ENCODE measurements at places on chromosomes 7 and 10.

DNA sequence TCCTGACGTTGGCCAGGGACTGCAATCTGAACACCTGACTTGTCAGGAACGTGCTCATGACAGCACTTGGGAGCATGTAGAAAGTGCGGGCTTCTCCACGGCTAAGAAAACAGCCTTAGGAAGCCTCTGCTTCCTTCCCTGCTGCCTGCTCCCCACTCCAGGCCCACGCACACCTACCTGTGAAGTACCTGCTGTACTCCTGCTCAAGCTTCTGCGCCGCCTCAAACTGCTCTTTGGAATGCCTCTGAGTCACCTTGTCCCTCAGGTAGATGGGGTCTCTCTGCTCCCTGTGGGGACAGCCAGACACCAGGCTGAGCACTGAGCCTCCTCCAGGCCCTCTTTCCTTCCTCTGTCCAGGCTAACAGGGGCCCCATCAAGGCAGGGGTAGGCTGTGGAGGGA, 132.7 kb downstream of the DLG5 start:
- no peak for DNase-seq

- no peak for DNase-seq
Observed at GRCh38 chr10:114359041-114359952, 45.0 kb downstream of the AFAP1L2 start.

- peak; percentile 74 for DNase-seq
Observed at GRCh38 chr7:82319674-82320118, 123.9 kb downstream of the CACNA2D1 start.

DNA sequence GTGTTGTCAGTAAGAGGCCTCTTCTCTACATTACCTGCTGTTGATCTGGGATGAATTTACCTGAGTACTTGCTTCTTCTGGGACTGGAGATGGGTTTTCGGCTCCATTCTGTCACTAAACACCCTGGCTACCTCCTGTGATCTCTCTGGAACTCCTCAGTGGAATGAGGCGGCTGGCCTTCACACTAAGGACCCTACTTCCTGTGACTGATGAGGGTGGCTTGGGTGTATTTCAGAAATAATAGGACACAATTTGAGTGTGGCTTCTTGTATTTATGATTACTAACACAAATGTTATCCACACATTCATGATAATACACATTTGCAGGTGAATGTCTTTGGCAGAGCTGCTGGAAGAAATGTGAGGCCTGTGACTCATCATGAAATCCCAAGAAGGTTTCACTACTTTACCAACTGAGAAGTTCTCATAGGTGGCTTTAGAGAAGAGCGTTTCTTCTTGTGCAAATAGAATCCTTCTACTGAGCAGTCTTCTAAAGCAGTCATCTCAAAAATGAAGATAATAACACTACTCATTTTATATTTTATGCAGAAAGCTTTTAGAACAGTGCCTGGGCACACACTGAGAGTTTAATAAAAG, 21.3 kb upstream of the EVX1 start:
- no peak for DNase-seq

- DNase-seq = peak; percentile 64
Observed at GRCh38 chr7:537911-538634, 18.4 kb upstream of the PDGFA start.

DNA sequence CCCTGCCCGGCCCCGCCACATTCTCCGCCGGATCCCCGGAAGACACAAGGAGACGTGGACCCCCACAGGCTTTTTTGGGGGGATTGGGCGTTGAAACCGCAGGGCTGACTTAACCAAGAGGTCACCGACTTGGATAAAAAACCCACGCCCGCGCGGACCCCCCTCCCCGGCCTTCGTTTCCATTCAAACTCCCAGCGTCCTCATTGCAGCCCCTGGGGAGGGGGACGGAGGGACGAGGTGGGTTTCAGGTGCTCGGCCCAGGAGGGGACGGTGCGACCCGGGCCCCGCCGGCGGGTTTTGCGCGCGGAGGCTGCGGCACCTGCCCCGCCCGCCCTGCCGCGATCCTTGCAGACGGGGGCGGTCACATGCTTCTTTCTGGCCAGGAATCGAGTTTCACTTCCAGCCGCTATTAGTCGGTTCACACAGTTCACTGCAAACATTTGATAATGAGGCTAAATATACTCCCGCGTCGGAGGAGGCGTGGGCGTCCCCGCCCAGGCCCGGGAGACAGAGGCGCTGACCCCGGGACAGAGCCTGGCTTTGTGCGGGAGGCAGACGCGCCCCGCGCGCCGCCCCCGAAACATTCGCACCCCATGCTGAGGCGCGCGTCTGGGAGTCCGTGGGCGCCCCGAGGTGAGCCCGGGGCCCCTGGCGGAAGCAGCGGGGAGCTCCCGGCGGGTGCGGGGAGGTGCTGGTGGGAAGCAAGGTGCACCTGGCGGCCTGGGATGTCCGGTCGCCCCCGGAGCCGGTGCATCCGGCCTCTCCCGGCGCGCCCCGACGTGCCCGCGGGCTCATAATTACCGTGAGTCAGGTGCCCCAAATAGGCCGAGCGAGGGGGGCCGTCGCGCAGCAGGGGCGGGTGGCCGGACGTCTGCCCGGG, 2.7 kb upstream of the PDGFA start:
- no peak for DNase-seq

DNA sequence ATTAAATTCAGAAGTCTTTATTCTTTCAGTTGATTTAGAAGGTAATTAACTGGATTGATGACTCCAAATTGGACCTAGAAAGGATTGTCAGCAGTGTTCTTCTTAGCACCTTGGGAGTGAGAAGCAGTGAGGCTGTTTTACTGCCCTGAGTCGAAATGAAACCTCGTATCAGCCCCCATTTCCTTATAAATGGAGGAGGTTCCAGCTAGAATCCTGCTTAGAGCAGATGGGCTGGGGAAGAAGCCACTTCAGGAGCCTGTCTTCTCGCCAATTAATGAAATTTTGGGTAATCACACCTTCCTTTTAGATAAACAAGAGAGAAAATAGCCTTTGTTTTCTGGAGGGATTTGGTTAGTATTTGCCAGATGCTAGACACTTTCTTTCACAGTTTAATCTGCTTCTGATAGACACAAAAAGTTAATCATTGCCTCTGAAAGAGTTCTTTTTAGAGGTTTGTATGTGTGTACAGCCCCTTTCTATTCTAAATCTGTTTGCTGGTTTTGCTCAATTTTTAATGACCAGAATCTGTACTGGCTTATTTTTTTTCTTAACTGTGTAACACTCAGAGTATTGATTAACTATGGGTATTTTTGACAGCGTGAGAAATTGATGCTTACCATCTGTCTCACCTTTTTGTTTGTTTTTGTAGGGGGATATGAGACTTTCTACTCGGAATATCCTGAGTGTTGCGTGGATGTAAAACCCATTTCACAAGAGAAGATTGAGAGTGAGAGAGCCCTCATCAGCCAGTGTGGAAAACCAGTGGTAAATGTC, 4.6 kb downstream of the DUSP5 start:
- DNase-seq = no peak

GRCh38 chr10:108911814-108912541, 1011.3 kb downstream of the XPNPEP1 start:
- DNase-seq = no peak

- no peak for DNase-seq
Observed at GRCh38 chr10:34522546-34522945, 292.6 kb downstream of the PARD3 start.

DNA sequence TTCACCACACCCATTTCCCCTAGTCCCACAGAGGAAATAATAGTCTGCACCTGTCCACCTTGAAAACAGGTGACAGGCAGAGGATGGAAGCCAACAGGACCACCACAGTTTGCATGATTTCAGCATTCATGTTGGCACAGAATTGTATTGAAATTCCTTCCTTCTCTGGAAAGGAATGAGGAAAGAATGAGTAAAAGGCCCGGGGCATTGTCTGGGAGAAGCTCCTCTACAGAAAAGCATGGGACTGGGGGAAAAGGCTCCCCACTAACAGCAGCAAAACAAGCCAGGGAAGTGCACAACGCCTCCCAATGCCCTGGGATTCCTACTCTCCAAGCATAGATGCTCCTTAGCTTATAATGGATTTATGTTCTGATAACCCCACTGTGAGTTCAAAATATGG, 28.5 kb upstream of the TOMM7 start:
- DNase-seq = no peak

- DNase-seq = no peak
Observed at GRCh38 chr7:148049068-148049467, 541.5 kb upstream of the C7orf33 start.

DNA sequence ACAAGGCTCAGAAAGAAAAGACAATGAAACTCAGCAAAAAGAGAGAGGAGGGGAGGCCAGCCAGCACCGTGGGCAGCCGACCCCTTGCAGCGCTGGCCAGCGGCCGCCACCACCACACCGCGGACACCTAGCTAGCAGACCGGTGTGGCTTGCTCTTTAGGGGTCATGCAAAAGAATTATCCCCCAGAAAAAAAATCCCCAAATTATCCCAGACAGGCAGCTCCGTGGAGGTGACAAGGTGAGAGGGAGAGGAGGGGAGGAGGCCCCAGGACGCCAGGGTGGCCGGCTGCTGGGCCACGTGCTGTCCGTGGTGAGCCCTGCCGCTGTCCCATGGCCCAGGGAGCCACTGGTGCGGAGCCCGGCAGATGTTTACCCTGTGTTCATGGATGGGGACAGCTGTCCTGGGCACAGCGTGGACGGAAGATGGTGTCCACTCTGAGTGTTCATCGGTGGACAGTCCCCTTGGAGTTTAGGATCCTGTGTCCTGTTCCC, 16.5 kb downstream of the YKT6 start:
- DNase-seq = no peak

GRCh38 chr7:84083846-84084245, 110.7 kb downstream of the SEMA3A start:
- no peak for DNase-seq

- DNase-seq = no peak
Observed at GRCh38 chr10:31749981-31750840, 178.4 kb downstream of the ARHGAP12 start.

- no peak for DNase-seq
Observed at GRCh38 chr10:119976421-119976820, 83.9 kb downstream of the SEC23IP start.

GRCh38 chr10:123718544-123719060, 52.4 kb downstream of the GPR26 start:
- DNase-seq = no peak

DNA sequence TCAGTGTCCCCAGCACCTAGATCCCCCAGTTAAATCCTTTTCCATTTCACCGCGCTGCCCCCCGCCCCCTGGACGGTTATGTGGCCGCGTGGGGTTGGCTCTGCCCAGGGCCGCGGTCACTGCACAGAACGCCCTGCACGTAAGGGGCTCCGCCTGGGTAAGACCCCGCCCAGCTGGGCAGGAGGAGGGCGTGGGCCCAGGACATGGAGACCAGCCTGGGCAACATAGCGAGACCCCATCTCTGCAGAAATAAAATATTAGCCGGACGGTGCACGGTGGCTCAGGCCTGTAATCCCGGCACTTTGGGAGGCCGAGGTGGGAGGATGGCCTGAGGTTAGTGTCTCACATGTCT, 650 bp upstream of the ZFAND2A start:
- no peak for DNase-seq

- DNase-seq = no peak
Observed at GRCh38 chr7:120163449-120163848, 109.5 kb upstream of the KCND2 start.

- DNase-seq = no peak
Observed at GRCh38 chr7:105689067-105689819, 108.0 kb upstream of the EFCAB10 start.

GRCh38 chr10:34624323-34625153, 190.6 kb downstream of the PARD3 start:
- DNase-seq = no peak

GRCh38 chr10:5606864-5607263, 59.5 kb downstream of the ASB13 start:
- no peak for DNase-seq

DNA sequence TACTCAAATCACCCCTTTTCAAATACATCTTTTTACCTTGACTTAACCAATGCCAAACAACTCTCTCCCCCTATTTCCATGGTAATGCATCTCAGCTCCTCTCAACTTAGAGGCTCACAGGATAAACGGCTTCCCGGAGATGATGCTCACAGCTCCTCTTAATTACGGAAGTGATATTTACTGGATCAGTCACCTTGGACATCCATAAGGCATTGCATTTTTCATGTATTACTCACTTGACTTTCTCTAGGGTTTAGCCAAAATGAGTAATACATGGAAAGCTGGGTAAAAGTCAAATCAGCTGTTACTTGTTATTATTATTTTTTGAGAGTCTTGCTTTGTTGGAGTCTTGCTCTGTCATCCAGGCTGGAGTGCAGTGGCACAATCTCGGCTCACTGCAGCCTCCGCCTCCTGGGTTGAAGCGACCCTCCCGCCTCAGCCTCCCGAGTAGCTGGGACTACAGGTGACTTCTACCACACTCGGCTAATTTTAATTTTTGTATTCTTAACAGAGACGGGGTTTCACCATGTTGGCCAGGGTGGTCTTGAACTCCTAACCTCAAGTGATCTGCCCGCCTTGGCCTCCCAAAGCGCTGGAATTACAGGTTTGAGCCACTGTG, 73.3 kb upstream of the RHEB start:
- peak; percentile 91 for DNase-seq

GRCh38 chr10:61792921-61793320, 108.6 kb upstream of the ARID5B start:
- DNase-seq = no peak

GRCh38 chr10:53997953-53998352, 803.1 kb downstream of the PCDH15 start:
- DNase-seq = no peak

- DNase-seq = no peak
Observed at GRCh38 chr7:70779321-70779720, 352.6 kb upstream of the GALNT17 start.

DNA sequence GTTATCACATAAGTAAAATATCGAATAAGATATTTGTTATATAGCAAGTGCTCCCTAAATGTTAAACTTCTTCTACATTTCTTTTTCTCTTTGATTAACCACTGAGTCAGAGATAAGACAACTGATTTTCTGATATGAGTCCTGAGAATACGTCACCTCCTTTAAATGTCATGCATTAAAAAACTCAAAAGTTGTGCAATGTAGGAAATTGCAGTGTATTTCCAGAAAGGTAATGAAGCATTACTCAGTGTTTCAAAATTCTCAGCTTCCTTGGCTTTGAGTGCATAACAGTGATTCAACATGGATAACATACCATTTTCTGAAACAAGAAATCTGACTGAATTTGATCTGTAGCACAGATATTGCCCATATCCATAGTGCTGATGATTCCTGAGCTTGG, 155.8 kb downstream of the BMPER start:
- DNase-seq = peak; percentile 73

Data from AG09309 (cell line).